ENCODE measurements at places on chromosomes 2 and 18.

DNA sequence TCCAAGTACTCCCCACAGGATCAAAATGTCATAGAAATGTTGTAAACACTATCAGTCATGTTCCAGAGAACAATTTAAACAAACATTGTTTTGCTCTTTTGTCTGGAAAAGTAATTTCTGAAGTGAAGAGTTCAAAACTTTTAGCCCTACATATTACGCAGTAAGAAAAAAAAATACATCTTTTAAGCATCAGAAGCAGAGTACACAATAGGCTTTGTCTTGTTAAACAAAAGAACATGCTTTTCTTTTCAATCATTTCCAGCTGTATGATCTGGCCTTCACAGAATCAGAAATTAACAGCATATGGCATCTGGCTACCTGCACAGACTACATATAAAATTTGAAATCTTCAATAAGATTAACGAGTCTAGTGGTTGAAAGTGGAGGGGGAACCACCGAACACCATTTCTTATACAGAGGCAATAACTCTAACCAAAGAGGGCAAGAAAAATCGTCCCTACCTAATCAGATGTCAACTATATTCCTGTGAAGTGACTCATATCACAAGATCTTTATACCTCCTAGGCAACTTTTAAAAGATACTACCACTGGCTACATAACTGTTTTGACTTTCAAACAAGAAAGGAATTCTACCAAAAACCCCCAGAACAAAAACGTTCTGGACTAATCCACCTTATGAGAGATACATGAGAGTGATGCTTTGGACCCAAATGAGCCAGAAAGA is 149.3 kb downstream of the EXOC6B start:
- no peak for DNase-seq

DNA sequence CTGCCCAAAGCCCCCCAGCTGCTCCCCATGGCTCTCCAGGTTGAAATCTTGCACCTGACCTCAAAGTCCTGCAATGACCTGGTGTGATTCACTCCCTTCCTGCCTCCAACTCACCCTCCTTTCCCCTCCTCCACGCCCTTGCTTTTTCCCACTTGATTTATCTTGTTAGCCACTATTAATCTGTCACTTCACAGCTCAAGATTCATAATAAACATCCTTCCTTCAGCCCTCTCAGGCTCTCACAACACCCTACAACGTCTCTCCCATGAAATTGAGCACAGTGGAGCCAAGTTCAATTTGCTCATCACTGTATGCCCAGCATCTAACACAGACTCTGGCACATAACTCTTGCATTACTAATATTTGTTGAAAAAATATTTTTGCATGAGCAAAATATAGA is 85.6 kb upstream of the SLC35G4 start:
- no peak for DNase-seq

DNA sequence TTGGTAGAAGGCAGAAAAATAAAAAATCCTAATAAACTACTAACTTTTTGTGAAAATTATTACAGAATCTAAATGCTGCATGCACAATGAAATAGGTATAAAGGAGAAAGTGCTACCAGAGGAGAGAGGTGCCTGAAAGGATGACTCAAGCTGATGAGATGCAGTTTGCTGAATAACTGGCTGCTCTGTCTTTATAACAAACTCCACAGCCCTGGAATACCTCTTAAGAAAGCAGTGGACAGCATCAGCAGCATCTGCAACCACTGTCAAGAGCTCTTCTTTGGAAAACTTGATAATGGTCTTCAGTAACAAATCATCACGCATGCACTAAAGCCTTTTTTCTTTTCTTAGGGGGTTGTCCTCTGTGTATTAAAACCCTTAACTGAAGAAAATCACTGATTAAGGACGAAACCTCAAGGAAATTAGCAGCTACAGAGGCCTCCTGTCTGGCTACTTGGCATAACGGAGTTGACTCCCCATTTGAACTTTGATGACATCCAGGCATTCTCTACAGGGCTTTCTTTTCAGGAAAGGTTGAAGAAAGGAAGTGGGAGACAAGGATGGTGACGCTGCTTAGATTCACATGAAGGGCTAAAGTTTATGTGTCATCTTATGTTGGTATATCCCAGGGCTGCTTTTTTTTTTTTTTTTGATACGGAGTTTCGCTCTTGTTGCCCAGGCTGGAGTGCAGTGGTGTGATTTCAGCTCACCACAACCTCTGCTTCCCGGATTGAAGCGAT is 28.8 kb downstream of the WDFY1 start:
- DNase-seq = no peak

GRCh38 chr2:121197369-121198091 is 87.5 kb downstream of the TFCP2L1 start:
- no peak for DNase-seq

DNA sequence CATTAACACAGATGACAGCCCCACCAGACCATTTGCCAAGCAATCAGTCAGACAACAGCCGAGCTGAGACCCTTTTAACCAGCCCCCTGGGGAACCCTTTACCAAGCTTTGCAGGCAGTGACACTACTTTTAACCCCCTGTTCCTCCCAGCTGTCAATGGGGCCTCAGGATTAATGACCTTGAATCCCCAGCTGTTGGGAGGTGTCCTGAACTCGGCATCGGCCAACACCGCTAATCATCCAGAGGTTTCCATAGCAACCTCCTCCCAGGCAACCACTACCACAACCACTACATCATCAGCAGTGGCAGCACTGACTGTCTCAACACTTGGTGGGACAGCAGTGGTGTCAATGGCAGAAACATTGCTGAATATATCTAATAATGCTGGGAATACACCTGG is 160.9 kb upstream of the EPC2 start:
- DNase-seq = no peak

DNA sequence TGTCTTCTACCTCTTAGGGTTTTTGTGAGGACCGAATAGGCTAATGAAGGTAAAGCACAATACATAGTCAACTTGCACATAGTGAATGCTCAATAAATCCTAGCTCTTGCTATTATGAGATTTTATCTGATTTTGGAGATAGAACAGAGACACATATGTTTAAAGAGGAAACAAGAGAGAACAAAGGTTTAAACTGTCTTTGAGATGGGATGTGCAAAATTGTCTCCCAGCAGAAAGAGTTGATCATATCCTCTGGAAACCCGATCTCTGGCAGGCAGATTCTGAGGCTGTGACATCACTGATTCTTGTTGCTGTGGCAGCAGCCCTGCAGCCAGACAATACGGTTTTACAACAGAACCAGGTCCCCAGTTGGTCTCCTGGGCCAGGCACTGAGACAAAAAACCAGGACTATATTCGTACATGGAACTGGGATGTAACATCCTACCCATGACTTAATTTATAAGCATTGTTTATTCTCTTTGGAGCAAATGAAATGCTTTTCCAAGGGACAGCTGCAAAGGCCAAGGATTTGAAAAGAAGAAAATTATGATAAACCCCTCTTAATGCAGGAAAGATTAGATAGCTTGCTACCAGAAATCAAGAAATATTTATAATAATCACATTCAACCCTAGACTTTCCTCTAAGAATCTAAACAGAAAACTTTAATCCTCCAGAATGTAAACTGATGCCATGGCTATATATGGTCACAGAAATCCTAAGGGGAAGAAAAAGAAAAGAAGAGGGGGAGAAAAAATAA is 80.2 kb downstream of the SLC8A1 start:
- DNase-seq = no peak

DNA sequence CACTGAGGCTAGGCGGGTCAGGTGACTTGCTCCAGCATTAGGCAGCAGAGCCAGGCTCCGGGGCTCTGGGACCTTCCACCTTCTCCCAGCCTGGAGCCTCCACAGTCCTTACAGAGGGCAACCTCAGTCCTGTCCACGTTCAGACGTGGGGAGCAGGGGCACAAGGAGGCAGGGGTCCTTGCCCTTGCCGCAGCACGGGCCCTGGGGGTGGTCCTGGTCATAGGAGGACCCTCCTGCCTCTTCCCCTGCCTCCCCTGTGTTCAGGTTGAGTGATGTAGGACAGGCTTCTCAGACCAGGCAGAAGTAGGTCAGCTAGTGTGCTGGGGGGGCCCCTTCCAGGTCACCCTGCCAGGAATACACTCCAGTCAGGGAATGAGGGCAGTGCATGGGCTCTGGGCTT is 5.4 kb upstream of the ARHGEF4 start:
- DNase-seq = no peak

DNA sequence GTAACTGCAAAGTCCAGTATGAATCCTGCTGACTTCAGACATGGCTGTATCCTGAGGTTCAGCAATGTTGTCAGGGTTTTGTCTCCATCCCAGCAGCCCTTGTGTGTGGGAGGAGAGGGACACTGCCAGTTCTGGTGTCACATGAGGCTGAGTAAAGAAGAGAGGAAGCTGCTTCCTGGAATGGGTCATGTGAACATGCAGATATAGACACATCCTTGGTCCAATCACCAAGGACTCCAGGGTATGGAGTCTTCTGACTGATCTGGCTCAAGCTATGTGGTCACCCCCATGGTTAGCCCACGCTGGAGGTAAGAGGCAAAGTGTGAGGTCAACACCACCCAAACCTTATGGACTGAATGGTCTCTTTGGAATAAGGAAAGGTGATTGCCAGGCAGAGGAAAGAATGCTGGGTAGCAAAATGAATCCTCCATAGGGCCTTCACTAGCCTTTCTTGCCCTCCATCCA is 134.4 kb upstream of the SLC1A4 start:
- peak; percentile 43 for DNase-seq

DNA sequence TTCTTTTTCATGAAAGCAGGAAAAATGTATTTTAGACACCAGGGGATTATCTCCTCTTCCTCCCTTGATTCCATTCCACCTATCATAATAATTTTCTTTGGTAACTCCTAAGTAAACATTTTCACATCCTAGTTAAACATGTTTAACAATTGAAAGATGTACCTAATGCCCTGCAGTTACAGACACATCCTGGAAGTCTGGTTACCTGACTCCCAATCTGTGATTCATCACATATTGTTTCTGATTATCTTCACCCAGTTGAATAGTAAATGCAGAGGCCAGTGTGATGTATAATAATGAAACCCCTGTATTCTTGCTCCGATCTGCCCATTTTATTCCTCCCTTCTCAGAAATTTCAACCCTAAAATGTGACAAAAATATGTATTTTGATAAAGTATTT is 1237.6 kb upstream of the LRRTM1 start:
- DNase-seq = no peak

- DNase-seq = no peak
Measured at GRCh38 chr2:113282747-113283533, 4.2 kb upstream of the PAX8 start.

DNA sequence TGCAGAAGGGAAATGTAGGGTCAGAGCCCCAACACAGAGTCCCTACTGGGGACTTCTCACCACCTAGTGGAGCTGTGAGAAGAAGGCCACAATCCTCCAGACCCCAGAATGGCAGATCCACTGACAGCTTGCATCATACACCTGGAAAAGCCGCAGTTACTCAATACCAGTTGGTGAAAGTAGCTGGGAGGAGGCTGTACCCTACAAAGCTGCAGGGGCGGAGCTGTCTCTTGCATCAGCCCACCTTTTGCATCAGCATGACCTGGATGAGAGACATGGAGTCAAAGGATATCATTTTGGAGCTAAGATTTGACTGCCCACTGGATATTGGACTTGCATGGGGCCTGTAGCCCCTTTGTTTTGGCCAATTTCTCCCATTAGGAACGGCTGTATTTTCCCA is 237.3 kb downstream of the CALCRL start:
- DNase-seq = no peak

- DNase-seq = no peak
Measured at GRCh38 chr2:82215212-82215611, 1910.7 kb upstream of the LRRTM1 start.

DNA sequence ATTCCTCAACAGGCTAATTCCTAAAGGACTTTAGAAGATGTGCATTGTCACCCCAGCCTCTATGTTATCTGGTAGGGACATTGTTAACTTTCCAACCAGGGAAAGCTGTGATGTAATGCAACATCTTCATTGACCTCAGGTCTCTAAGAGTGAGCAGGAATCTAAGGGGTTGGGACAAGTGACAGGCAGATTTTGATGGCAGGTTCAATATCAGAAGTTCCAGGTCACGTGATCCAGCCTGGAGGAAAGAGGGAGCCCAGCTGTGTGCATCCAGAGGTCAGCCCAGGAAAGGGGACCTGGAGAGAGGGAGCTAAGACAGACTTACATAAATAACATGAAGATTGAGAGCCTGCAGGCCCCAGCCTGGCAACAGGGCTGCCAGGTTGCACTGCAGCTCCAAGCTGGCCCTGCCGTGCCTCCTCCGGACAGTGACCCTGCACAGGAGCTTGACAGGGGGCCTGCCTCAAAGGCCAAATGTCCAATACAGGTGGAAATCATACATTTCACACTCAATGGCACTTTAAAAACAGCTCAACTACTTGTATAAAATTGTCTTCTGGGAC is 262.2 kb upstream of the MGAT5 start:
- no peak for DNase-seq

DNA sequence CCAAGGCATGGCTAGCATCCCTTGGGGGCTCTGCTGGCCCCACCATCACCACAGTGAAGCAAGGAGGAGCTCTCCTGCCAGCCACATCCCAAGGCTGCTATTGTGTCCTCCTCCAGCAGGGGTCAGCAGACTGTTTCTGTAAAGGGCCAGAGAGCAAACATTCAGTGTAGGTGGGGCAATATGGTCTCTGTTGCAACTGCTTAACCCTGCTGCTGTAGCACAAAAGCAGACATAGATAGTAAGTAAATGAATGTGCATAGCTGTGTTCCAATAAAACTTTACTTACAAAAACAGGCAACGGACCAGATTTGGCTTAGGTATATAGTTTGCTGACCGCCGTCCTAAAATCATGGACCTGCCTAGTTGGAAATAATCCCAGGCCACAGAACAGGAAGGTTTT is 36.4 kb upstream of the ZBTB7C start:
- DNase-seq = peak; percentile 45

GRCh38 chr2:26859622-26860021 is 11.7 kb downstream of the DPYSL5 start:
- no peak for DNase-seq

DNA sequence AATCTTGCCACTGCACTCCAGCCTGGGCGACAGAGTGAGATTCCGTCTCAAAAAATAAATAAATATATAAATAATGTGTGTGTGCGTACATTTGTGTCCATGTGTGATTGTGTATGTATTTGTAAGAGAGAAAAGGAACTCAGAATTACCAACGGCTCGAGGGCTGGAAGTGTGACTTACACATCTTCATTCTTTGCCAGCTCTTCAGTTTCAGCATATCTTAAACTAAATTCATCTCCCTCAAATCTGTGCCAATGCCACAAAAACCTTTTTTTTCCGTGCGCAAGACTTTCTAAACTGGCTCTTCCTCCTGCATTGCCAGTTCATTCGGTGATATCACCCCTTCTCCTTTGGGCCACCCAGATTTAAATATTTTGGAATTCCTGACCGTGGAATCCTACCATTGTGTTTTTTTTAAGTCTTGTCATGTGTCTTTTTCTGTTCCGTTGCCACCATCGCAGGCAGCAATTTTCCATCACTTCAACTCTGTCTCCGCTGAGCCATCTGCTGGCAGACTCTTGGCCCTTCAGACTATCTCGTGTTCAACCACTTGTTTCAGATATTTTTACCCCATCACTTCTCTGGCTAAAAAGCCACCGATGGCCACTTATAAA is 77.0 kb upstream of the ZNF532 start:
- DNase-seq = no peak

GRCh38 chr2:175039031-175039430 is 33.9 kb upstream of the CHN1 start:
- no peak for DNase-seq

- DNase-seq = no peak
Measured at GRCh38 chr2:197803033-197803444, 1.4 kb upstream of the PLCL1 start.
